ENCODE measurements at places on chromosomes 6 and 20.

DNA sequence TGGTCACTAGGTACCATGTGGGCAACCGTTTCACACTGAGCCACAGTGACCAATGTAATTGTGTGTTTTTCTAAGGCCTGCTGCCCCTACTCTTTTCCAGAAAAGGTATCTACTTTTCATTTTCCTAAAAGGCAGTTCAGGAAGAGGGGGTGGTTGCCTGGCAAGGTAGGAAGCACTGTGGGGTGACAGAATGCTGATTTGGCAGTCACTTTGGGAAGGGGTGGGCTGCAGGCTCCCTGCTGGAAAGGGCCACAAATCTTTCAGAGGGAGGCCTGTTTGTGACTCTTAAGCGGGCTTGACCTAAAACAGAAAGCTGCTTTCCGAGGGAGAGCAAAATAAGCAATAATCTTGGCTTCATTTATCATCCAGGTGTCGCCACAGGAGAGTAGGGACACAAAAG is 5.2 kb upstream of the NNAT start:
- no peak for DNase-seq

GRCh38 chr20:53760025-53760441 is 166.4 kb upstream of the ZNF217 start:
- DNase-seq, result no peak

- no peak for DNase-seq
Observed at GRCh38 chr6:155936551-155936950, 480.9 kb upstream of the NOX3 start.

DNA sequence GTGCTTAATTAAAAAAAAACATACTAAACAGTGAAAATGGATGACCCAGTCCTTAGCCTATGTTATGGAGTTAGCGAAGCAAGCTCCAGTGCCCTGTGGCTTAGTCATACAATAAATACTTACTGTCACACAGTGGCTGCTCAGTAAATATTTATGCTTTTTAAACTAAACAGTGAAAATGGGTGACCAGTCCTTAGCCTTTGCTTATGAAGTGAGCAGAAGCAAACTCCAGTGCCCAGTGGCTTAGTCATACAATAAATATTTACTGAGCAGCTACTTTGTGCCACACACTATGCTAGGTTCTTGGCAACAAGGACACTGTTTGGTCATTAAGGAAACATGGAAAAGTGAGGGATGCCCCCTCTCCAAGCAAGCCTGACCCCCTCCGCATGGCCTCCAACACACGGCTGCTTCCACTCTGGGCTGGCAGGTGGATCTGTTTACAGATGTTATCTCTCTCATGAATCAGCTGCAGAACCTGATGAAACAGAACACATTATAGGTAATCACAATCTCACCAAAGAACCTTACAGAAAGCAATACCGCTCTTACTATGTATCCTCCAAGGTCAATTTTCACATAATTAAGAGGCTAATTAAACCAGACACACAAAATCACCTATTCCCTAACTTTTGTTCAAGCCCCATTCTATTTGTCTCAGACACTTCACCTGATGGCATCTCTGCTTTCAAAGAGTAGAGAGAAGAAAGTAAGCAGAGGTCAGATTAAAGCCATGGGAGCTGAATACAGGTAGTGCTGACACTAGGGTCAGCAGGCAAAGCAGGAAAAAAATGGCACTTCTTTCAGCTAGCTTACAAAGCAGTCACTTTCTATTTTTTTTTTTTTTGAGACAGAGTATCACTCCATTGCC is 27.3 kb downstream of the CDK5RAP1 start:
- DNase-seq, result peak; percentile 37

- no peak for DNase-seq
Observed at GRCh38 chr6:12369781-12370262, 79.7 kb downstream of the EDN1 start.

GRCh38 chr20:23917024-23917725 is 37.6 kb upstream of the CST5 start:
- no peak for DNase-seq

DNA sequence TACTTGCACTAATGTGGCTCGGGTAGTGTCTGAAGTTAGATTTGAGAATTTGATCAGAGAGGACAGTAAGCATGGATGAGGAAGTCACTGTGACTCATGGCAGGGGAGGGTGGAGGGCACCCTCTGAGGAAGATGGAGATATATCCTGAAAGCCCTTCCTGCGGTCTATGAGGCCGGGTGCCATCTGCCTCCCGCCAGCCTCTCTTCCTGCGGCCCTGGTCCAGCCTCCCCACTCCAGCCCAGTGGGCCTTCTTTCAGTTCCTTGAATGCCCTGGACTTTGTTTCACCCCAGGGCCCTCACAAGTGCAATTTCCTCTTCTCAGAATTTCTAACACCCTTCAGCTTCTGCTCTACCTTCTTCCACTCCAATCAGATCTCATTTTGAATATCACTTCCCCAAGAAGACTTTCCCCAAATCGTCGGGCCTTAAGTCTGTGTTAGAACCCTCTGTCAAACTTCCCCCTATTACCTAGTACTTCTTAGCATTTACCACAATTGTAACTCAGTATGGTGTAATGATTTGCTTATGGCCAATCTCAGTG is 20.2 kb upstream of the TNFAIP3 start:
- DNase-seq, result no peak

DNA sequence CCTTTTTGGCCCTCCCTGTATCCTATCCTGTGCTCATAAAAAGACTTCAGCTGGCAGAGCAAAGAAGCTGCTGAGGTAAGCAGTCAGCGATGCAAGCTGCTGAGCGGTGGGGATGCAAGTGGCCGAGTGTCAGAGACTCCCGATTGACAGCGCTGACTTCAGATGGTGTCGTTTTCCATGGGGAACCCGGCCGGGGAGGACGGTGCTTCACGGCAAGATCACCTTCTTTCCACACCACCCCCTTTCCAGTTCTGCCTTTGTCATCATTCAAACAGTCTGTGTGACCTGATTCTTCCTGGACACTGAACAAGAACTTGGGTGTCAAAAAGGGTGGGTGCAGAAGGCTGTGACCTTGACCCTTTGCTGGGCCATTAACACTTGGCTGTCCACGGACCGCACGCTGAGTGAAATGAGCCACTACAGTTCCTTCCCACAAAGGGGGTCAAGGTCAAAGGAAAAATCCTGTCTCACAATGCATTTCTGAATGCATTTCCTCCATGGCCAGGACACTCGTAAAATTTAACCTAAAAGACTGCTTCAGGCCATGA is 52.9 kb upstream of the UNC93A start:
- DNase-seq, result no peak

DNA sequence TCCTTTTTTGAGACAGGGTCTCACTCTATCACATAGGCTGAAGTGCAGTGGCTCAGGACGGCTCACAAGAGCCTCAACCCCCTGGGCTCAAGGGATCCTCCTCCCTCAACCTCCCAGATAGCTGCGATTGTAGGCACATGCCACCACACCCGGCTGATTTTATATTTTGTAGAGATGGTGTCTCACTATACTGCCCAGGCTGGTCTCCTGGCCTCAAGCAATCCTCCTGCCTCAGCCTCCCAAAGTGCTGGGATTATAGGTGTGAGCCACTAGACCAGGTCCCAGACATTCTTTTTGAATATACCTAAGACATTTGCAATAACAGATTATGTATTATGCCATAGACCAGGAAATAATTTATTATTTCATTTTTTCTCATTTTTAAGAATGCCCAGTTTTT is 58.3 kb upstream of the CDYL start:
- DNase-seq, result no peak

DNA sequence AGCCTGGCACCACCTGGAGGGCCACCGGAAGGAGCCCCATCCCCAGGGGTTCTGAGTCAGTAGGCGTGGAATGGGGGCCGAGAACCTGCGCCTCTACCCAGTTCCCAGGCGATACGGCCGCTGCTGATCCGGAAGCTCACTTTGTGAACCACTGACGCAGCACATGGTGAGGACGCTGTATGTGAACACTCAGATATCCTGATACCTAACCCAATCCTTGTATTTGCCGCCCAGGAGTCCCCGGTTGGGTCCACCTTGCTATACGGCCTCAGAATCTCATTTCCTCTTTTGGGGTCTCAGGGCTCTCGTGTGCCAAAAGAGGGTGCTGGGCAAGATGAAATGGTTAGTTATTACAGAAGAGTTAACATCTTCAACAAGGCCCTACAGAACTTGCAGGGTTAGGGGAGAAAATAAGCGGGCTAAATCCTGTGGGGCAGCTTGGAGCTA is 604 bp upstream of the RAB5IF start:
- DNase-seq, result no peak

GRCh38 chr6:35808688-35809087 is 3.5 kb downstream of the LHFPL5 start:
- DNase-seq, result no peak

DNA sequence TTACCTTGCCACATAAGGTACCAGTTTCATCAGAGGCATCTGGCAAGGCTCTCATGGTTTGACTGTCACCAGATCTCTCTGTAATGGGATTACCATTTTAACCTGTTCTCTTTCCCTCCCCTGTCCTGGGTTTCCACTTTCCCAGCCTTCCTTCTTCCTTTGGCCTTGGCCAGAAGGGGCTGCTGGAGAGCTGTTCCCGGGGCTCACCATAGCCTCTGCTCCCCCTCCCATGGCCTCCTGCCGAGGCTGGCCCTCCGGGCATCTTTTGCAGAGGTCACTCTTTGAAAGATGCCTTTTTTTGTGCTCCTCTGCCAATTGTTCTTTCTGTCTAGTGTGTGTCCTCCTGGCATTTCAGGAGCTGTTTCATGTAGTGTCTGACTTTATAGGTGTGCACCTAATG is 100.7 kb upstream of the SCP2D1 start:
- DNase-seq, result no peak

DNA sequence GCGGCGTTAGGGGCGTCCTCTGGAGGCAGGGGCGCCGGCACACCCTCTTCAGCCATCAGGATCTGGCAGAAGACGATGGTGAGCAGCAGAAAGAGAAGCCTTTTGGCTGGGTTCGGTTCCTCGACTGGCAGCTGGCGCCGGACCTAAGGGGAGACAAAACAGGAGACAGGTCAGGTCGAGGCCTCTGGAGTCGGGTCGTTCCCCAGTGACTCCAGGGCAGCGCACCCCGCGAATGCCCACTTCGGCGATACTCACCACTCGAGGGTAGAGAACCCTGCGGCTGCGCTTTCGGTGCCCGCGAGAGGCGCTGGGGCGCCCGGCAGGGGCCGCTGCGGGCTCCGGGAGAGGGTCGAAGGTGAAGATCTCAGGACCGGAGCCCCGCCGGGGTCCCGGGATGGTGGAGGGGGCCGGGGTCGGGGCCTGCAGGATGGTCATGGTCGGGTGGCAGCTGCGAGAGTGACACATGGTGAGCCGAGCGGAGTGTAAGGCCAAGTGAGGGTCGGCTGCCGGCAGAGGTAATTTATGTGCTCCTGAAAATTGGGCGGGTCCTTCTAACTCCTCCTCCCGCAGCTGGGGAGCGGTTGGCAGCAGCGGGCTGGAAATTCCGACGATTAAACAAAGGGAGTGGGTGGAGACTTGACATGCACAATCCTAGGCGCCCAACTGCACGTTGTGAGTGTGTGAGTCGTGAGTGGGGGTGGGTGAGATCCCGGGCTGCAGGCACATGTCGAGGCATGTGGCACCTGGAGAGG is at the start of gene IER3:
Gene IER3 (minus strand): TSS at position 494 of the 752 bp plus-strand sequence. CDS start 29 bp downstream, at position 465.
- DNase-seq, result peak; percentile 84

GRCh38 chr20:15072316-15072715 is 734.9 kb upstream of the FLRT3 start:
- no peak for DNase-seq

DNA sequence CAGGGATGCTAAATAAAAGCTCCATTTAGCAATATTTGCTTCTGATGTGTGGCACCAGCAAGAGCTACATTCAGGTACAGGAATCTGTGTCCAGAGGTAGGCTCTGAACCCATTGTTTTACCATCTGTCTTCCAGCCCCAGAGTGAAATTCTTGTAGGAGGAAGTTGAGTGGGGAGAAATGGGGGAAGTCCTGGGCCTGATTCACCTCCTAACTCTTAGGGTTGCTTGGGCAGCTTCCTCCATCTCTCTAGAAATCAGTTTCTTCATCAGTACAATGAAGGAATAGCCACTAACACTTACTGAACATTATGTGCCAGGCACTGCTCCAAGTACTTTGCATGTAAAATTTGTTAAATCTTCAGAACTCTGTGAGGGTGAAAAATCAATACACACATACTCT is 35.1 kb upstream of the TSPYL1 start:
- DNase-seq, result no peak

DNA sequence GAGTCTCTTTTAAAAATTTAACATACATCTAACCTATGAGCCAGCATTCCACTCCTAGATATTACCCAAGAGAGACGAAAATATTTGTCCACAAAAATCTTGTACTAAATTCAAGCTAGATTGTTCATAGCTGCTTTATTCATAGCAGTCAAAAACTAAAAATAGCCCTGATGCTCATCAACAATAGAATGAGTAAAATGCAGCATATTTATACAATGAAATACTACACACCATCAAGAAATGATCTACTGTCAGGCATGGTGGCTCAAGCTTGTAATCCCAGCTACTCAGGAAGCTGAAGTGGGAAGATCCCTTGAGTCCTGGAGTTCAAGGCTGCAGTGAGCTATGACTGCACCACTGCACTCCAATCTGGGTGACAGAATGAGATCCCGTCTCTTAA is 22.0 kb upstream of the SRC start:
- peak; percentile 70 for DNase-seq

DNA sequence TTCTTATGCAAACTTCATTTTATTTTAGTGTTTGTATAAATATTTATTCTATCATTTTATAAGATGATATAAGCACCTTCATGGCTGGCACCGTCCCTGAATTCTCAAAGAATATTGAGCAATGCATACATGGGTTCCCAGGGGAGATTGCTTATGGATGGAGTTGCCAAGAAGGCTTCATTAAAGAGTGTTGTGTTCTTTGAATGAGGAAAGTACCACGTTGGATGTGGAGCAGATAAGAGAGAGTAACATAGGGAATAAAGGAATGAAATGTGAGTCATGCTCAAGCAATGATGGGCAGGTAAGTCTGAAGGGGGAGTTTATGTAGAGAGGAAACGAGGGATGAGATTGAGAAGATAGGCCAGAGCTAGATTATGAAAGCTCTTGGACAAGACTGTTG is 10.3 kb downstream of the DSE start:
- DNase-seq, result no peak

DNA sequence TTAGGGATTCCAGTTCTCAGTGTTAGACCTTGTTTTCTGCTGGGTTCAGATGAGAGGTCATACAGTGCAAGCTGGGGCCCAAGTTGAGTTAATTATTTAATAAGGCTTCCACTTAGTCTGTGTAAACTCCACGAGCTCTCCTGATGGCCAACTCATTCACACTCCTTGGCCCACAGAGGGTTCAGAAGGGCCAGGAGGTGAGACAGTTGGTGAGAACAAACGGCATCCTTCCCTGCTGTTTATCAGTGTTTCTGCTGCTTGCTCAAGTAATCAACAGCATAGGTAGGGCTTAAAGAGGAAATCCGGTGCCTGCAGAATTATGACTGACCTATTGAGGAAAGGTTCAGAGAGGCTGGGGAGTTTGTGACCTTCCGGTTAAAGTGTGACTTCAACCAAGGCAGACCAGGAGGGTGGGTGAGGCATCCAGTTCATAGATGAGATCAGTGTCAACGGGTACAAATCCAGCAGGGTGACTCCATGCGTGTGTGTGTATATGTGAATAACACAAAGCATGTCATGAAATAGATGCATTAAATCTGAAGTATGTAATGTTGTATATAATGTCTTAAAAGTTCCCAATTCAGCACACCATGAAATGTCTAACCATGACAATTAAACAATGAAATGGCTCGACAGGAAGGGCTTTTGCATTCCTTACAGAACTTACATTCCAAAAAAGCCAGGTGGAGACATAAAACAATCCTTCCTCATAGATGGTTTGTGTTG is 37.4 kb upstream of the BCAS1 start:
- DNase-seq, result no peak
